ENCODE measurements at places on chromosomes 2 and 18.

DNA sequence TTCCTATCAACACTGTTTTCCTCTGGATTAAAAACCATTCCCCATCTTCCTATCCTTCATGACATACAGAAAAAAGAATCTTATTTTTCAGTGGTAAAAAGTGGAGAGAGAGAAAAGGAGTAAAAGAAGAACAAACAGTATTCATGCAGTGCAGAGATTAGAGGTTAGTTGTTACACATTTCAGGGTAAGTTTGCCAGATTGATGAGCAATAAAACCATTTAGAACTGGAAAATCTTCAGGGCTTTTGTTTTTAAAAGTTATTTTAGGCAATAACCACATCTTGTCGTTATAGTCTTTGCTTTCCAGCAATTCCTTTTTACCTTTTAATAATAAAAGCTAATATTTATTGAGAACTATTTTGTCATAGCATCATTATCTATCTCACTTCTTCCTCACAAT lies 104.5 kb downstream of the GPD2 start:
- no peak for DNase-seq

DNA sequence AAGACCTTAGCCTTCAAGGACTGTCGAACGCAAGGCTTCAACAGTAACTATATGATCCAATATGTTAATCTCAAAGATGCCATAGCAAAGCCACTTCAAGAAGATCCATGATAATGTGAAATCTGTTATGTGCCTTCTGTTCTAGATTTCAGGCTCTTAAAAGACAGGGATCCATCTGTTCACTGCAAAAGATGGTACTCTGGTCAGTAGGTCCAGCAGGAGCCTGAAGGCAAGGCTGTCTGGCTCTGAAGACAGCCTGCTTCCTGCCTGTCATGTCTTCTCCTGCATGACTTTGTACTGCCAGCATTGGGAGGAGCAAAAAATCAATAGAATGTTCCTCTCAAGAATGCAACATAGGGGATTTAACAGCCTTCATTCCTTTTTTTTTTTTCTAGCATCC lies 270.8 kb upstream of the PARD3B start:
- no peak for DNase-seq

DNA sequence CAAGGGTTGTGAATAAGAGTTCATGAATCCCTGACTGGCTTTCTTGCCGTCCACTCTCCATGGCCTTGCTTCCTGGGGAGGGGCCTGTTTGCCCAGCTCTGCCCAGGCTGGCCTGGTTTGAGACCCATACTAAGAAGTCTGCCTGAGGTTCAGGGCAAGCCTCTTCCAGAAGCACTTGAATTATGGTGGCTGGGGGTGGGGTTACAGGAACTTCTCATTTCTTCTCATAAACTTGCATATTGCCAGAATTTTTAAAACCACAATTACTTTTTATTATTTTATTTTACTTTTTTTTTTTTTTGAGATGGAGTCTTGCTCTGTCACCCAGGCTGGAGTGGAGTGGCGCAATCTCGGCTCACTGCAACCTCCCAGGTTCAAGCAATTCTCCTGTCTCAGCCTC lies 42.0 kb downstream of the GORASP2 start:
- DNase-seq: no peak

DNA sequence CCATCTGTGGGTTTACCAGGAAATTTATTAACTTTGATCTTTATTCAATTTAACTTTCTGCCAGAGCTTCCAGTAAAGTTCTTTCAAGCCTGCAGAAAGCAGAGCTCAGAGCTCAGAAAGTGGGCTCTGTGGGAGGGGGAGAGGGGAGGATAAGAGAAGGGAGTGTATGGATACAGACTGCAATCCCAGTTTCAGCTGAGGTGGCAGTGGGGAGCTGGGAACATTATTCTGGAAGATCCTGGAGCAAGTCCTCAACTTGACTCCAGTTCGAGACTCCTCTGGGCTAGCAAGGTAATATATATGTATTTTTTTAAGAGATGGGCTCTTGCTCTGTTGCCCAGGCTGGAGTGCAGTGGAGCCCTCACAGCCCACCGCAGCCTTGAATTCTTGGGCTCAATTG lies 108.9 kb upstream of the NABP1 start:
- DNase-seq: no peak

GRCh38 chr2:189402932-189403331 lies 38.3 kb upstream of the WDR75 start:
- no peak for DNase-seq

- no peak for DNase-seq
Observed at GRCh38 chr18:8319798-8320489, 289.3 kb upstream of the RAB12 start.

- DNase-seq: no peak
Observed at GRCh38 chr2:85419009-85419675, 628 bp downstream of the SH2D6 start.

- DNase-seq: no peak
Observed at GRCh38 chr2:109454765-109455394, 158.9 kb downstream of the SEPTIN10 start.

GRCh38 chr2:181683518-181684453 lies 3.5 kb upstream of the NEUROD1 start:
- no peak for DNase-seq

- DNase-seq: no peak
Observed at GRCh38 chr2:240599141-240599583, 12.6 kb downstream of the CAPN10 start.

- DNase-seq: no peak
Observed at GRCh38 chr2:229650059-229650458, 64.3 kb downstream of the DNER start.

DNA sequence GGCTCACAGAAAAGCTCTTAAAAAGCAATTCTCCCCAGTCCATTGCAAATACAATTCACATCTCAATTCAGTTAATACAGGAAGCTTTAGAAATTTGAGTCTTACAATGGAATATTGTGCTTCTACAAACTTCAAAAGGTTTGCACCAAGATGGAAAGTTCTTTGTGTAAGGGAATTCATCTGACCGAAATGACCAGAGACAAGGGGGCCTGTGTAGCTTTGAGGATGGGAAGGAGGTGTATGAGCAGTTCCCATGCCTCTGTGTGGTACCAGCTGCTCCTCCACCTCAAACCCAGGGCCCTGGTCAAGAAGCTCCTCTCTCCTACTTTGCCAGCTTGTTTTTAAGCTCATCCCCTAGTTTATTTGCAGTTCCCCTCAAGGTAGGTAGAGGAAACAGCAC lies 312.8 kb upstream of the PKDCC start:
- no peak for DNase-seq

GRCh38 chr18:37398248-37398920 lies 167.2 kb downstream of the CELF4 start:
- no peak for DNase-seq

DNA sequence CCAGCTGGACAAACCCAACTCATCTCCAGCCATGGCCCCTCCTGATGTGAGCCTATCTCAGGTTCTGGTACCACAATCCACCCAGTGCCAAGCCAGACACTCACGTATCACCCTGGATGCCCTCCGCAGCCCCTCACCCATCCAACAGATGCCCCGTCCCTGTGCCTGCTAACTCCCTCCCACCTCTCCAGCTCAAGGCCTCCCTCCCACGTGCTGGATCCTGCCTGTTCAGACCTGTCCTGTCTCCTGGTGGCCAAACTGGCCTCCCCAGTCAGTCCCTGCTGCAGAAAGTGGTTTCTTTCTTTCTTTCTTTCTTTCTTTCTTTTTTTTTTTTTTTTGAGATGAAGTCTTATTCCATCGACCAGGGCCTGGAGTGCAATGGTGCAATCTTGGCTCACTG lies 86.2 kb downstream of the RRM2 start:
- DNase-seq: no peak

GRCh38 chr2:64329848-64330247 lies 124.1 kb upstream of the LGALSL start:
- DNase-seq: no peak

- no peak for DNase-seq
Observed at GRCh38 chr2:225766431-225766830, 366.9 kb downstream of the NYAP2 start.

GRCh38 chr2:1234731-1235308 lies 178.4 kb upstream of the TPO start:
- no peak for DNase-seq

GRCh38 chr2:130759906-130760753 lies 4.8 kb downstream of the AMER3 start:
- DNase-seq: no peak

DNA sequence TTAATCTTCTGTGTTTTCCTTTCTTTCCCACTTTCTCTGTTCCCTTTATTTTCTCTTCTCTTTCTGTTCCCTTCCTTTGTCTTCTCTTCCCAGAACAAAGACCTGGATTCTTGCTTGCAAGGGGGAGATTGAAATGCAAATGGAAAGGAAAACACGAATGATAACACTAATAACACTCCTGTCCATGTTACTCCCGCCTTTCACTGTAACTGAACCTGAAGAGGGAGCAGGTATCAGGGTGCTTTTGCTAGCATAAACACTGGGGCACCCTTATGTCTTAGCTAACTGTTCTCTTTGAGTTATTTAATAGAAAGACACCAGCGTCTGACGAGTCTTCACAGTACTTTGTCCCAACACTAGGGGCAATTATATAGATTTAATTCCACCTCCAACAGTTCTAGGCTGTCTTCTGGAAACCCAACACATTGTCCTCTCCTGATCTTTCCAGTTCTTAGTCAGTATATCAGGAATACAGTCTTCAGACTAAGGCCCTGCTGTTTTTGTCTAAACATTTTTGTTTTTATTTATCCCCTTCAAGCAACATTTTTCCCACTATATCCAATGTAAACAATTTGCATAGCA lies 99.2 kb downstream of the PTPRM start:
- DNase-seq: no peak

GRCh38 chr2:231479455-231479854 lies 15.2 kb upstream of the NCL start:
- no peak for DNase-seq

DNA sequence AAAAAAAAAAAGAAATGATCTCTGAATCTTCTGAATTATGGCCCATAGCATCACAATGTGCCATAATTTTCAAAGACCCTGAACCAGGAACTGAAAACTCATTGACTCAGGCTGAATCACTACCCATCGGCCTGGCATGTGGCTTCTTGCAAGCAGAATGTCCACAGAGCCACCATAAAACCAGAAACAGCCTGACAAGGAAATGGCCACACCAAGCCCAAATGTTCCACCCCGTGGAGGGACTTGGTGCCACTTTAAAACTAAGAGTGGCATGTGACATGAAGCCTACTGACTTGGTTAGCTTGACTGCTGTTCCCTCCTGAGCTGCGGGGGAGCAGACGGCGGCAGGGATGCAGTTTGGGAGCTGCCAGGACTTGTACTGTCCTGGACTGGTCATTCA lies 71.2 kb upstream of the RBM44 start:
- no peak for DNase-seq

GRCh38 chr2:55112229-55113031 lies 62.2 kb upstream of the RTN4 start:
- DNase-seq: no peak

DNA sequence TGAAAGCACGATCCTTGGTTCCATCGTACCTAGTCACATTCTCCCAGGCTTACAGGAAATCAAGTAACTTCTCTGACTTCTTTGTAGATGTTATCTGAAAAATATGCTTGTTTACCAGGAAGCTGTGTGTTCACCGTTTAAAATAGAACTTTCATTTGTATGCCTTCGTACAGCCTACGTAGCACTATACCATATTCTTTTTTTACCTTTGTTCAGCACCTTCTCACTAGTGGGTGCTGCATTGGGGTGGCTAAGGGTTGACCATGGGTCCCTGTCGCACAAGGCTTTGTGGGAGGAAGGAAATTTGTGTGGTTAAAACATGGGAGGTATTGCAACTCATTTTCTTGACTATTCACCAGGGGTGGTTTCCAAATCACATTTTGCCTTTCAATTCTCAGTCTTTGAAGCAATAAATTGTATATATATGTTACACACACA lies 16.6 kb downstream of the MALT1 start:
- peak; percentile 72 for DNase-seq

DNA sequence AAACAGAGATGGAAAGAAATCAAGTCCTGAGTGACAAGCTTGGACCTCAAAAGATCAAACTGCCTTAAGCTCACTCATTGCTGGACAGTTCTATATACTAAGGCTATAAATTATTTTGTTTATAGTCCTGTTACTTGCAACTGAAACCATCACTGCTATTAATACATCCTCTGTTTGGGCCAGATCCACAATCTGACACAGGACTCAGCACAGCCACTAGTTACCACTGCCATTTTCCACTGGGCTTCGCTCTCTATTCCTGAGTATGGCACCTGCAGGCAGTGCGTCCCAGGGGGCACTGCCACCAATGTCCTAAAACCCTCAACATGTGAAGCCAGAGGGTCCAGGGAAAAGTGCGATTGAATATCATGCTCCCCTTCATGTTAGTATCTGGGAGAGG lies 52.3 kb downstream of the CYP26B1 start:
- DNase-seq: no peak

GRCh38 chr2:73283545-73284295 lies 558 bp downstream of the FBXO41 start:
- no peak for DNase-seq

DNA sequence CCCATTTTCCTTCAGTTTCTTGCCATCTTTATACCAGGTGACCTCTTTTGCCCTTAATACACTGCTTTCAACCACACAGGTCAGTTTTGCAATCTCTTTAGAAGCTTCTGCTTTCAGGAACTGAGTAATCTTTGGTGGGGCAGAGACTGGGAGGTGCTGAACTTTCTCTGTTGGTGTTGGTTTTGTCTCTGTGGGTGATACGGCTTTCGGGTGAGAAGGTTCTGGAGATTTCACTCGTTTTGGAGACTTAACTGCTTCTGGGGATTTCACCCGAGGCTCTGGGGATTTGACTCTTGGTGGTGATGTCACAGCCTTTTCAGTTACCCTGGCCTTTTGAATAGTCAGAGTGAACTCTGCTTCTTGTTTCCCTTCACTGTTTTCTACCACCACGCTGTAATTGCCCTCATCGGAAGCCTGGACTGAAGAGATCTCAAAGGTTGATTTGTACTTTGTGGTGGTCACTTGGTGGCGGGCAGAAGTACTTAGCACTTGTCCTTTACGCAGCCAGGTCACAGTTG lies 50.4 kb downstream of the PLEKHA3 start:
- DNase-seq: peak; percentile 82

DNA sequence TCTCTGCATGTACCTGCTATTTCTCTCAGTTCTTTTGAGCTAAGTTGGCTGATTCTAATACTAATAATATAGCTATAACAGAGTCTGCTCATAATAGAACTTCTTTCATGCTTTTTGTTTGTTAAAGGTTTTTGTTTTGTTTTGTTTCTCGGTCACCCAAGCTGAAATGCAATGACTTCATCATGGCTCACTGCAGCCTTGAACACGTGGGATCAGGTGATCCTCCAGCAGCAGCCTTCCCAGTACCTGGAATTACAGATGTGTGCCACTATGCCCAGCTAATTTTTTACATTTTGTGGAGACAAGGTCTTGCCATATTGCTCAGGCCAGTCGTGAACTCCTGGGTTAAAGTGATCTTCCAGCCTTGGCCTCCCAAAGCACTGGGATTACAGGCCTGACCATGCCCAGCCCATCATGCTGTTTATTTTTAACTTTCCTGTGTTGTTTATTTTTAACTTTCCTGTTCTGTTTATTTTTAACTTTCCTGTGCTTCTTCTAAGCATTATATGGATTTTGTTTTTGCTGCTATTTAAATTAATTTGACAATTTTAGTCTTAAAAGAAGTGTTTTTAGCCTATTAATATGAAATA lies 763.8 kb upstream of the CDH7 start:
- no peak for DNase-seq

GRCh38 chr2:98294711-98295110 lies 51.5 kb upstream of the CNGA3 start:
- DNase-seq: no peak

Data from T-helper 2 cell treated with Interferon-gamma antibody and Interleukin-4, amounts not matched to agents 5 μg/mL and 100 μg/mL, for 36 hours (primary cell).